Ovary (tissue), 10 donors: ENCODE measurements at places on chromosomes 7 and 10. TPM values are rescaled to one million over a fixed set of nuclear protein-coding genes. Genes with fewer than 3 reads are reported as not detected.

- DNase-seq, result no peak
Observed at GRCh38 chr10:116017405-116017804, 255.6 kb downstream of the GFRA1 start.

DNA sequence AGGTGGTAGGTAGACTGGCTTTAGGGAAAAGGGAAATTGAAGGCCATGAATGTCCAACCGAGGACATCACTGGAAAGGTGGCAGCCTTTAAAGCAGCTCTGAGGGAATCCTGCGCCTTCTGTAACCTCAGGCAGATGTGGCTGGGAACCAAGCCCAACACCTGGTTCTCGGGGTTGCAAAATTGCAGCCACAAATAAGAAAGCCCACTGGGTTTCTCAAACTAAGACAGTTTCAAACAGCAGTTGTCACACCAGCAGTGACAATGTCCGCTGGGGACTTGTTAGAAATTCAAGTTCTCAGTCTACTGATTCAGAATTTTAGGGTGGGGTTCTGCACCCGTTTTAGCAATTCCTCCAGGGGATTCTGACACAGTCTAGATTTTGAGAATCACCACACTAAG lies 42.7 kb upstream of the STEAP1B start:
- no peak for DNase-seq

DNA sequence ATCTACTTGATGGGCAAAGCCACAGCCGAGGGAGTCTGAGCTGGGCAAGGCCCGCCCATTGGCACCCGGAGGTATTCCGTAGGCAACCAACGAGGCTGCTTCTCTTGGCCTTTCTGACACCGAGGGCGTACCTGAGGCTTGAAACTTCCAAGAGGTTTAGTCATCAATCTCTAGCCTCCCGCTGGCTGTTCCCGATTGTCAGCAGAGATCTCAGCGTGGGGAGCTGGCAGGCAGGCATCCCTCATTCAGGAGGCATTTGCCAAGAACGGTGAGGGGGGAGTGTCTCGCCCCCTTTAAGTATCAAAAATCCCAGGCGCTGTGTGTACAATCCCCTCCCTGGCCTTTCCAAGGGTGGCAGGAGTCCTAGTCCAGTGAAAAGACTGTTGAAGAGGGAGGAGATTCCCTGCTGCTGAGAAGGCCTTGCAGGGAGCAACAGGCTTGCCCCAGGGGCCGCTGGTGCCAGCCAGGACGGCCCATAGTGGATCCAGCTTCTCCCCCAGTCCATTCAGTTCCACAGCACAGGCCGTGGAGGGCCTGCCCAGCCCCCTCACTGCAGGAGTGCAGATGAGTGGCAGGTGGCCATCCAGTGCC lies 39.7 kb downstream of the OAT start:
- DNase-seq, result no peak

DNA sequence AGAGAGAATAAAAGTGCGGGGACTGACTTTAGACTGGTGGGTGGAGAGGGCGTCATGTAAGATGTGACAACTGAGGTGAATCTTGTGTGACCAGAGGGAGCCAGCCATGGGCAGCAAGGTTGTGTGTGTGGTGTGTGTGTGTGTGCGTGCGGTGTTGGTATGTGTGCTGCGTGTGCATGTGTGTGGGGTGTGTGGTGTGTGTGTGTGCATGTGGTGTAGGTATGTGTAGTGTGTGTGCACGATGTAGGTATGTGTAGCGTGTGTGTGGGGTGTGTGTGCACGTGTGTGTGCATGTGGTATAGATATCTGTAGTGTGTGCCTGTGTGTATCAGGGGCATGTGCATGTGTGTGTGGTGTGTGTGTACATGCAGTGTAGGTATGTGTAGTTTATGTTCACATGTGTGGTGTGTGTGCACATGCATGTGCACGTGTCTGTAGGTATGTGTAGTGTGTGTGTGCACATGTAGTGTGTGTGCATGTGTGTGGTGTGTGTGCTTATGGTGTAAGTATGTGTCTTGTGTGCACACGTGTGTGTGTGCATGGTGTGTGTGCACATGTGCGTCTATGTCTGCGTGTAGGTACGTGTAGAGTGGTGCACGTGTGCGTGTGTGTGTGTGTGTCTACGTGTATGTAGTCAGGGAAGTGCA lies 312.3 kb upstream of the MKI67 start:
- no peak for DNase-seq

DNA sequence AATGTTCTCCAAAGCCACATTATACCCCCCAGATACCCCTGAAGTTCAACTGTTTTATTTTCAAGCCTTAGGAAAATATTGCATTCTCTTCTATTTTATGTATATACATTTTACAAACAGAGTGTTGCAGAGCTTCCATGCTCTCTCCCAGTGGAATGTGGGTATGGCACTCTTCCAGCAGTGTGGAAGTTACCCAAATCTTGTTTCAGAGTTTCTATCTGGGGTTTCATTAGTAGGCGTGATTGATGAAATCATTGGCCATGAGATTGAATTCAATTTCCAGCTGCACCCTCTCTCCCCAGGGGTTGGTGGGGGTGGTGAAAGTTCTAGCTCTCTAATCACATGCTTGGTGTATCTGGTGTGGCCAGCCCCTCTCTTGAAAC lies 350.4 kb downstream of the RPS24 start:
- no peak for DNase-seq

GRCh38 chr10:44384601-44385025 lies 284 bp downstream of the CXCL12 start:
- peak; percentile 52 for DNase-seq

GRCh38 chr7:52708846-52709245 lies 326.6 kb upstream of the POM121L12 start:
- DNase-seq, result no peak

DNA sequence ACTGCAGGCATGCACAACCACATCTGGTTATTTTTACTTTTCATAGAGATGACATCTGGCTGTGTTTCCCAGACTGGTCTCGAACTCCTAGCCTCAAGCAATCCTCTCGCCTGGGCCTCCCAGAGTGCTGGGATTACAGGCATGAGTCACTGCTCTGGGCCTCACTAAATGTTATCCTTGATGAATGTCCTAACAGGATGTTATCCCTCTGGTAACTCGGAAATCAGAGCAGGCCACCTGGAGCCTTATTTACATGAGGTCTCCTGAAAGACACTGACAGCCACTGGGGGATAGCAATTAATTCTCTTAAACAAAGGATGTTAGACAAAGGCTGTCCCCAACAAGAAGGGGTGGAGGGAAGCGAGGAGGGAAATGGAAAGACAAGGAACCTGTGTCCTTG lies 4.5 kb upstream of the ZNF438 start:
- no peak for DNase-seq

DNA sequence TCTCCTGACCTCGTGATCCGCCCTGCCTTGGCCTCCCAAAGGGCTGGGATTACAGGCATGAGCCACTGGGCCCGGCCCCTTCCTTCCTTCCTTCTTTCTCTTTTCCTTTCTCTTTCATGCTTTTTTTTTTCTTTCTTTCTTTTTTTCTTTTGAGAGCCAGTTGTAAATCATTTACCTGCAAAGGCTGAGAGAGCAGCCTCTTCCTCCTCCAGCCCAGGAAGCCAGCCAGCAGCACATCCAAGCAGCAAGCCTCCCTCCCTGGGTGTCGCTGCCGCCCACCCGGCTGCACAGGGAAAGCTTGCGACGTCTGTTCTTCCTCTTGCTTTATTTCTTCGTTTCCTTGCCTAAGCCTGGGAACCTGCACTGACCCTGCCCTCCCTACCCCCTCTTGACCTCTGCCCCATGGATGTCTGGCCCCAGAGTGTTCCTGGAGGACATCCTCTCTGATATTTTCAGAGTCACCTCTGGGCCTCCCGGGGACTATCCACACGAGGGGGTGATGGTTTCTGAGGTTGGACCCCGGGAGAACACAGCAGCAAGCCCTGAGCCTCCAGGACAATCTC lies 62.8 kb upstream of the MYL10 start:
- DNase-seq, result no peak

Gene MKI67
- total RNA-seq, result 0.60 TPM

Gene CDK14
- 48.9 TPM for total RNA-seq

Gene KNDC1
- 18.6 TPM for total RNA-seq

Gene ADAP1
- total RNA-seq, result 16.4 TPM

Gene ADRB1
- total RNA-seq, result not detected

Gene LRGUK
- 1.5 TPM for total RNA-seq

Gene INSYN2A
- total RNA-seq, result 0.13 TPM
